CD4-positive, alpha-beta T cell treated with Interleukin-21 for 1 hour (primary cell): ENCODE measurements at places on chromosomes 6 and 20.

DNA sequence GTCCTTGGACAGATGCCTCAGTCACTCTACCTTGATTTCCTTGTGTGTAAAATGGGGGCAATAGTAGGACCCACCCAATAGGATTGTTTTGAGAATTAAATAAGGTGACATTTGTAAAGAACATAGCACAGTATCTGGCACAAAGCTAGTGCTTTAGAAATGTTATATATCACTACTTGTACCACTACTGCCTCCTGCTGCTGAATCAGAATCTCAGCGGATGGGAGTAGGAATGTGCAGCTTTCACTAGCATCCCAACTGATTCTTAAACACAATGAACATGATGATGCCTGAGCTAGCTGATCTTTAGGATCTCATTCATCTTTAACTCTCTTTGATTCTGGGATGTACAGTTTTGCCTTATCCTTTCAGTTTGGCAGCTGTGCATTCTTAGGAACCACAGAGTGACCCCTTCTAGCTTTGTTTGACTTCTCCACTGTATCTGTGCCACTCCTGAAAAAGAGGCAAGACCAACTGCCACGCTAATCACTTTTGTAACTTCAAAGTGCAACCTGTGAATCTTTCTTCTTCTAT lies 7.2 kb downstream of the PBOV1 start:
- no peak for DNase-seq

- DNase-seq: no peak
Observed at GRCh38 chr6:135188718-135189117, 7.6 kb downstream of the MYB start.

- no peak for DNase-seq
Observed at GRCh38 chr6:135522965-135523692, 25.6 kb upstream of the AHI1 start.

GRCh38 chr20:40489886-40490285 lies 199.2 kb downstream of the MAFB start:
- DNase-seq: no peak
